RCC 7860 (cell line): ENCODE measurements at places on chromosomes 6 and 20.
A peak's percentile ranks its signal among the peaks of the same experiment; 100 is the strongest.

DNA sequence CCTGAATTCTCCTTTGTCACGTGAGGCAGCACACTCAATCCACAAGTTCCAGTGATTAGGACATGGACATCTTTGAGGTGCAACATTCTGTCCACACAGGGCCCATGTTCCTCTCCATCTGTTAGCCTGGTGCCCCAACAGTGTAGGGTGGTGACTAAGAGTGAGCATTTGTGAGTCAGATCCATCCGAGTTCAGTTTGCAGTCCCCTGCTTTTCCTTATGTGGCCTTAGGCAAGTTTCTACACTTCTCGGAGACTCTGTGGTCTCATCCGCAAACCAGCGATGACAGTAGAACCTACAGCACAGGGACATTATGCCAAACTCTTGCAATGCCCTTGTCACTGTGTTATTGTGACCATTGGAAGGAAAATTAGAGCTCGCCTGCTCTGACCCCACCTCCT lies 178.7 kb upstream of the CDH4 start:
- no peak for DNase-seq

- DNase-seq = no peak
Observed at GRCh38 chr6:14822679-14823078, 423.2 kb upstream of the JARID2 start.

GRCh38 chr6:116561377-116562018 lies 7.9 kb downstream of the CALHM4 start:
- DNase-seq = peak; percentile 40

DNA sequence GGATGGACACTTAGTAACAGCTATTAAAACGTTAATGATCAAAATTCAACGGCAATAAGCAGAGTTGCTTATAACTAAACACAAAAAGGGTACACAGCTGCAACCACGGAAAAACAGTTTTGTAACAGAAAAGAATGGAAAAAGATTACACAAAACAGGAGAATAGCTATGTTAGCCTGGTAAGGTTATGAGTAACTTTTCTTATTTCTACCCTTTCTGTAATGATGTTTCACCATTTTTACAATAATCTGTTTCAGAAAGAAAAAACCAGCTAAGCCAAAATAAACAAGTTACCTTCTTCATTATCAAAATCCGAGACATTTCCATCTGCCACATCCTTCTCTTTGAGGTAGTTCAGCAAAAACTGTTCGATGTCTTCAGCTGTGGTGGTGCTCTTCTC lies 27.4 kb downstream of the TTI1 start:
- no peak for DNase-seq

- peak; percentile 65 for DNase-seq
Observed at GRCh38 chr6:154928325-154928922, 66.7 kb upstream of the TIAM2 start.
